ENCODE measurements at places on chromosomes 1 and 21.

DNA sequence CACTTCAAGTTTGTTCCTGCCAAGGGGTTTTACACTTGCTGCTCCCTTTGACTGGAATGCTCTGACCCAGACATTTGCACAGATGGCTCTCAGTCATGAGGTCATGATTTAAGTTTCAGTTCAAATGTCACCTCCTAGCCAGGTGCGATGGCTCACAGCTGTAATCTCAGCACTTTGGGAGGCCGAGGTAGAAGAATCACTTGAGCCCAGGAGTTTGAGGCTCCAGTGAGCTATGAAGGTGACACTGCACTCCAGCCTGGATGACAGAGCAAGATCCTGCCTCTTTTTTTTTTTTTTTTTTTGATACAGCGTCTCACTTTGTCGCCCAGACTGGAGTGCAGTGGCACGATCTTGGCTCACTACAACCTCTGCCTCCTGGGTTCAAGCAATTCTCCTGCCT lies 4.5 kb upstream of the ZMYM4 start:
- no peak for DNase-seq

DNA sequence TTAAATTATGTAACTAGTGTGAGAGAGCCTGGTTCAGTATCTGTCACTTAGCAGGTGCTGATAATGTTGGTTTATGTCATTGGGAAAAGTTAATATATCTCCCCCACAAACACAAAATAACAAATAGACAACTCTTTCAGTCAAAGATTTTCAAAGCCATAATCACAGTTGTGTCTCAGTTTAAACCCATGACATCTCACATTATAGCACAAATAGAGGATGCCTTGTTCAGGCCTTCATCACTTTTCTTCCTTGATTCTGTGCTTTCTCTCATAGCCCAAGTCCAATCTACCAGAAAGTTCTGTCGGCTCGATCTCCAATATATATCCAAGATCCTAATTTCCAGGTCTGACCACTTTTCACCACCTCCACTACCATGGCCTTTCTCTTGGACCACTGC lies 6.2 kb upstream of the EPS15 start:
- no peak for DNase-seq

DNA sequence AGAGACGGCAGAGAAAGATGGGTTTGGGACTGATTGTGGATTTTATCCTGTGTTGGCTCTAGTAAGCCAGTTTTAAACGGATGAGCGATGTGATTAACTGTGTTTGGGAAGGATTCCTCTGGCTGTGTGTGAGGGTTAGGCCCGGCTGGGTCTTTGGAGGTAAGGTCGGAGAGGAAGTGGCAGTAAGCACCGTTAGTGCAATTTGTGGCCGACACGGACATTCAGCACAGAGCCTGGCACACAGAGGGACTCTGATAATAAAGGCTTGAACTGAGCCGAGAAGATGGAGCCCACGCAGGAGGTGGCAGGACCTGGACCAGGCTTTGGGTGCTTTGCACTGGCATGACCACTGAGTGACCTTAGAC lies 1.3 kb downstream of the MTFR1L start:
- DNase-seq, result no peak

DNA sequence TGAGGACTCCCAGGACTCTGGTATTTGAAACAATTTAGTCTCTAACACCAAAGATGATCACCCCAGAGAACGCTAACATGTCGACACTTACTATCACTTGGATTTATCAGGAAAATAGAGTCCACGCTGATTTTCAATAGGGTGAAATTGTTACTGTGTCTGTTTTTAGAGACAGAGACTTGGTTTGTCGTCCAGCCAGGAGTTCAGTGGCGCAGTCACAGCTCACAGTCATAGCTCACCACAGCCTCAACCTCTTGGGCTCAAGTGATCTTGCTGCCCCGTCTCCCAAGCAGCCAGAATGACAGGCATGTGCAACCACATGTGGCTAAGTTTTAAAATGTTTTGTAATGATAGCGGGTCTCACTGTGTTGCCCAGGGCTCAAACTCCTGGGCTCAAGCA lies 5.3 kb downstream of the SSU72 start:
- DNase-seq, result no peak

GRCh38 chr1:103497404-103497803 lies 28.1 kb upstream of the RNPC3 start:
- no peak for DNase-seq

DNA sequence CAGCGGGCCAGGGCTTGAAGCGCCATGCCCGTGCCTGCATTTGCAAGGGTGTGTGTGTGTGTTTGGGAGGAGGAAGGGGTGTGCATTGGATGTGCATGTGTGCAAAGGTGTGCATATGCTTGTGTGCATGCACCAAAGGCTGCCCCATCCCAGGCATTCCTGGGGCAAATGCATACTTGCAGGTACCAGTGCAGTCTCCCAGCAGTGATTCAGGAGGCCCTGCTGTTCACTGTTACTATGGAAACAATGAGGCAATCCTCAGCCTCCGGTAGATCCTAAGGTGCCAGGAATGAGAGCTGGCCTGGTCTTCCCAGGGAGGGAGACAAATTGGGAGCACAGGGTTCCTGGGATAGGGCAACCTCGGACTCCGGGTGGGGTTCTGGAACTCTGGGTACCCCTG lies 7.5 kb upstream of the FNDC5 start:
- no peak for DNase-seq

DNA sequence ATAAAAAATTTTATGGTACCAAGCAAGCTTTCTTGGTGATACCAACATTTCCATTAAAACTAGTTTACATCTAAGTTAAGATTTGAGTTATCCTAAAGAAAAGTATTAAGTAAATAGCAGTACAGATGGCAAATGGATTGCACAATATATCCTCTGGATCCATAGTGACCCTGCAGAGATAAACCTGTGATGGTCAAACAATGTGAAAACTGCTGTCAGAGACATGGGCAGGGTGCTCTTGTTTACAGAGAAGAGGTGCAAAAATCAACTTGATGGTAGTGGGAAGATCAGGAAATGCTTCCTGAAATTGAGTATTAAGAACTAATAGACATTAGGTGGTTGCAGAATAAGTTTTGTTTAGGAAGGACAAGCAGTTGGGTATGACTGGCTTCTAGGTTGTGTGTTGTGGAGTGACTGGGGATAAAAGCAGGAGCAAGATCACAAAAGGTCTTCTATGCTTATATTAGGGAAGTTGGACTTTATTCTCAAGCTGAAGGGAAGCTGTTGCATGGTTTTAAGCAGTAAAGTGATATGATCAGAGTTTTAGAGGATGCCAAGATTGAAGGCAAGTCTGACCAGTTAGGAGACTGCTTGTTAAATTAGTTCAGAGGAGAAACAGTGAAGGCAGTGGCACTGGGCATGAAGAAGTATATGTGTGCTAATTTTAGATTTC lies 9.9 kb downstream of the TTC3 start:
- DNase-seq, result no peak

- DNase-seq, result no peak
Measured at GRCh38 chr1:225533238-225533637, 105.4 kb upstream of the LBR start.

GRCh38 chr1:94475232-94475631 lies 57.0 kb downstream of the ABCD3 start:
- DNase-seq, result no peak

DNA sequence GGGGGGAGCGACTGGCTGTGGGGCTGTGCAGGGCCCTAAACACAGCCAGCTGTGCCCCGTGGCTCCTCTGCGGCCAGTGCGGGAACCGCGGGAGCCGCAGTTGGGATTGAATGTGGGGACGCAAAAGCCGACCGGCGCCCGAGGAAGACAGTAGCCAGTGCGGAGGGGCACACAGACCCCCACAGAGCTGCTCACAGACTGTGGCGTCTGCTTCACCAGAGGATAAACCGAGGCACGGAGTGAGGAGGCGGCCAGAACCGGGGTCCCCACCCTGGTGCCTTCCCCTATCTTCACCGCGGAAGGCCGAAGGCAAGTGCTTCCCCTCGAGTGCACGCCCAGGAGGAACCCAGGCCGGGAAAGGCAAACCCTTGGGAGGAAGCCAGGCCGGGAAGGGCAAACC lies 8.7 kb upstream of the TMEM52 start:
- no peak for DNase-seq

DNA sequence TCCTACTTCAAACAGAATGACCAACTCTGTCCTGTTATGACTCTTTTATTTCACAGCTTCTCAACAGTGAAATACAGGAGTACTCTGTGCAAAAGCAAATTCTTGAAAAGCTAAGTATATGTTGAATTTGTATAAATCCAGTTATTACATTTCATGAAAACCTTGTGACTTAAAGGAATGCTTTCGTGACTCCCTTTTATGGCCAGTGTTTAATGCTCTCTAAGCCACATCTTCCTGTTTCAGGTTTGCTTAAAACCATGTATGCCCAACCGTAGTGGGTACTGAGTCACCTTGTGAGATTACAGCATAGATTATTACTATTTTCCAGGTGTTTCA lies 40.2 kb upstream of the KIF1B start:
- no peak for DNase-seq

DNA sequence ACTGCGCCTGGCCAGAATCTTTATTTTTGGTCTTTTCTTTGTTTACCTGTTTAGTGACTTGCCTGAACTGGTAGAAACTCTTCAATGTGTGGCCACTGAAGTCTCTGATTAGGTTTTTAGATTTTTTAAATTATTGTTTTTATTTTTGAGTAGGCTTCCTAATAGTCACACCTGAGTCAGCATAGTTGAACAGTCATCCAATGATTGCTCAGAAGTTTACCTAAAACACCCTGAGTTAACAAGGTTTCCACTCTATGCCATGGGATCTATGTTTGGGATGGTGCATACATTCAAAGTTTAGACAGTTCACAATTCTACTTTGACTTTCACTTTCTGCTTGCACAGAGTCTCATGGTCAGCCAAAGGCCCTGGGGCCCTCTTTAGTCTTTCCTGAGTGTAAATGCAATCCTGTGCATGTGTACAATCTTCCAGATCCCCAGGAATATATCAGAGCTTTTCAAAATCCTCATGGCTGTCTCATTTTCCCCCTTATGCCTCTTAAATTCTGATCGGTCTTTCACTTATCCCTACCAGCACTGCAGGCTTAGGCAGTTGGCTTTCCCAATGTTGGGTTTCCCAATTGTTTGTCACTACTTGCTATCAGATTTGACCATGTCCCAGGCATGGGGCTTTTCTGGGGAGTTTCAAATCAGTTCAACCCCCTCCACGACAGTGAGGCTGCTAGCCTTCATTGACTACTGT lies 114.4 kb upstream of the RAB3GAP2 start:
- no peak for DNase-seq

DNA sequence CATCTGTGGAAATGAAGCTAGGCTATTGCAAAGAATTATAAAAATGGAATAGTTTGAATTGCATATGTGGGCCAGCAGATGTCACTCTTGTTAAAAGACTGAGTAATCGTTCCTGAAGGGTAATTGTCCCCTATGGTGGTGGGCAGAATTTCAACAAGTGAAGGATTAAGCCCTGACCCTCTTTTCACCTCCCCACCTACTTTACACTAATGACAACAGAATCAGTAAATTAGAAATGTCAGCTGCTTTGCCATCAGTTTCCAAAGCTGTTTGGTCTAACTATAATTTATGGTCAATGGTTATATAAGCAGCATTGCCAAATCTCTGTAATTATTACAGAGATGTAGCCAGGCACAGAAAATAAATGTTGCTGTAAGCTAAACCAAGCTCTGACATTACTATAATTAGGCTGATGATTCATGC lies 898.6 kb downstream of the AMY1C start:
- DNase-seq, result peak; percentile 81

DNA sequence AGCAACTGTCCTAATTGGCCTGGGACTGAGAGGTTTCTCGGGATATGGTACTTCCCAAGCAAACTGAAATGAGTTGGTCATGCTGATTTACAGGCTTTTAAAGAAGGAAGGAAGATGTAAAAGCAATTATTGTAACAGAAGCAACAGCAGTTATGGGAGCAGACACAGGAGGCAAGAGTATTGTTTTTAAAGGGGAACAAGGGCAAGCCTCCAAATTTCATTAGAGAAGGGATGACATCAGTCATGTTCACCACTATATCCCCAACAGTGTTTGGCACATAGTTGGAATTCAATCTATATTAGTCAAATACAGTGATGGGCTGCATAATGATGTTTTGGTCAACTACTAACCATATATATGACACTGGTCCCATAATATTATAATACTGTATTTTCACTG lies 46.0 kb upstream of the JUN start:
- DNase-seq, result no peak

DNA sequence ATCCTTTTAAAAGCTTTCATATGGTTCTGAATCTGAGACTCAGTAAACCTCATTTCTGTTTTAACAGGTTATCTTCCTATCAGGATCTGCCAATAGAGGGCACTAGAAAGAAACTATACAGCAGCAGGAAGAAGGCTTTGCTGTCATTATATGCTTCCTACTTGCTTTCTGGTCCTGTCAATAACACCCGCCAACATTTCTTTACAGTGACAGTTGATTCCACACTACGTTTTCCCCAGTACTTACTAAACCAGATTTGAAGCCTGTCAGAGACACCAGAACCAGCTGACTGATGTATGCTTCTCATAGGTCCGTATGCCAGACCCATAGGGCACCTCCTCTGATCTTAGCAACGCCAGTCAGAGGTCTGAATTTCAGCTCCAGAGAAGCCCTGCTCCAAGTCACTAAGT lies 341.0 kb upstream of the NEGR1 start:
- peak; percentile 78 for DNase-seq

DNA sequence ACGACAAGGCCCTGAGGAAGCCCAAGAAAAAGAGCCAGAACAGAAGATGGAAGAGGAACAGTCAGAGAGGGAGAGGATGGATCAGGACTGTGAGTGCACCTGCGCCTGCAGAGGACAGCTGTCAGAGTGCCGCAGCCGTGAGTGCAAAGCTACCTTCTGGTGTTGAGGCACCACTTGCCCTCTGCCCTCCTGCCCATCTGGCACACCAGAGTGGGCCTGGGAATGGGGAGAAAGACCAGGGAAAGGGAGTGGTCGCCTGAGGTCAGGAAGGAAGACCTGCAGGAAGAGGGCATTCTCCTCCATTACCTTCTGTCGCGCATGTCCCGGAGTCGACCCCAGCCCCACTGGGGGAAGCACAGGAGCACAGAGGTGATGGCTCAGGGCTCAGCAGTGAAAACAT lies 26.2 kb downstream of the VASH2 start:
- DNase-seq, result no peak

- DNase-seq, result peak; percentile 95
Measured at GRCh38 chr1:25608488-25609178, 8.0 kb upstream of the MAN1C1 start.

GRCh38 chr1:105088166-105088565 lies 1338.5 kb downstream of the AMY1C start:
- no peak for DNase-seq

- DNase-seq, result no peak
Measured at GRCh38 chr1:41598325-41598724, 113.8 kb upstream of the EDN2 start.

DNA sequence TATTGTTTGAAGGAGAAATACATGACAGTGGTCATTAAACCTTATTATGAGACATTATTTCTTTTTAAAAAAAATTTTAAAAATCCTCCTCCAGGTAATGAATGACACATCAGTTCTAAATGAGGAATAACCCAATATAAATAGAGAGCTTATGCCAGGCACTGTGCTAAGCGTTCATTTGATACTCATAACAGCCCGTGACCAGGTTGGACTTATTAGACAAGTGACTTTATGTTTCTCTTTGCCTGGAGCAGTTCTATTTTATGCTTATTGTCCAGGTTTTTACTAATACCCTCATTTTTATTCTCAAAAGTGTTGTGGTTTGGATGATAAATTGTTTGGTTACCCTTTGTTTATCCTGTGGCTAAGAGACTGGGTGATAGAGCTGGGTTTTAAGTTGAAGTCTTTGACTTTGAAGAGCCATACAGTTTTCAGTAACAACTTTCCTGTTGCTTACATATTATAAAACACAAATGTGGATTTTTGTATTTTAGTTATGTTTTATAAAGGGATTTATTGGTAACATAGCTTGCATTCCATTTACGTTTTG lies 84.2 kb downstream of the RABGAP1L start:
- DNase-seq, result no peak

GRCh38 chr1:231187571-231187970 lies 25.7 kb downstream of the TRIM67 start:
- peak; percentile 88 for DNase-seq

Measured in eye (tissue), 1 donor.